PC-3 (cell line): ENCODE measurements at places on chromosomes 12 and 14. TPM values are rescaled to one million over a fixed set of nuclear protein-coding genes. Genes with fewer than 3 reads are reported as not detected.

DNA sequence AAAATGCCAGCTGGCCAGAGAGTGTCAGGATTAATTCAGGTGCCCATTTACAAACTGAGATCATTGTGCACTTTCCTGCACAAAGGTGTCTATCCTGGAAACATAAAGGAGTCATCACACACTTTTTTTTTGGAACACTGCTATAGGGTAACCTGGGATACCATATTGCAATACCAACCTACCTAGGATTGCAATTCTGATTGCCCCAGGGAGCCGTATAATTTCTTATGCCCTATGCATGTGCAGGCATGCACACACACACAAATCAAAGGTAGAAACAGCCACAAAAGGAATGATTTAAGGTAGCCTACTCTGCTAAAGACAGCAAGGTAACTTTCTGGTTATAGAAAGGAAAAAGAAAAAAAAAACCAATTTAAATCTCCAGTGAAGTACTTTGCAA lies 285.3 kb upstream of the KITLG start:
- no peak for DNase-seq

DNA sequence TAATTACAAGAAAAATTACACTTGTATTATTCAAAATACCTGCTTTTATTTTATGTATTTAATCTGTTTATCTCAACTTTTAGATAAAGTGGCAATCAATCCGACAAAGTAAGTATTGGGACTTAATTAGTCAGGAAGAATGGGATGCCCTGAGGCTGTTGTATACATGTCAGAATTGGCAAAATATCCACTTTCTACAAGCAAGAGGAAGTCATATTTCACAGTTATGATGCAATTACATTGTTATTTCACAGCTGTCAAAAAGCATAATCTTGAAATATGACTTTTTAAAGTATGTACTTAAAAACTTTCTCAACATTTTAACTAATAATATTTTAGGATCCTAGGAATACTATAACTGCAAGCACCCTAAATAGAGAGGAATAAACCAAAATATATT lies 357.1 kb upstream of the MGAT4C start:
- DNase-seq, result no peak

GRCh38 chr12:11875414-11875935 lies 195.3 kb upstream of the BCL2L14 start:
- peak; percentile 86 for DNase-seq

DNA sequence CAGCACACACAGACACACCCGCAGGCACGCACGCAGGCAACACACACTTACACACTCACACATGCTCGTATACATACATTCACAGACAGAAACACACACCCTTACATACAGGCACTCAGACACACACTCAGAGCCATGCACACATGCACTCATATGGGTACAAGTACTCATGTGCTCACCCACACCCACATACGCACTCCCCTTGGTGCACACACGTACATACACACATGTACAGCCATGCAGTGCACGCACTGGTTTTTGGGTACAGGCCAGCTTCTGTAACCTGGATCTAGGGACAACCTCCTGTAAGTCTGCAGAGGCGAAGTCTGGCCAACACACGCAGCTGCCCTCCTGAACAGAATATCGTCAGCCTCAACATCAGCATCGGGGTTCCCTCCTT lies 221.3 kb upstream of the RTL1 start:
- DNase-seq, result no peak

GRCh38 chr14:35632676-35633075 lies 98.7 kb downstream of the INSM2 start:
- DNase-seq, result no peak

GRCh38 chr12:11941606-11942337 lies 129.0 kb upstream of the BCL2L14 start:
- peak; percentile 92 for DNase-seq

DNA sequence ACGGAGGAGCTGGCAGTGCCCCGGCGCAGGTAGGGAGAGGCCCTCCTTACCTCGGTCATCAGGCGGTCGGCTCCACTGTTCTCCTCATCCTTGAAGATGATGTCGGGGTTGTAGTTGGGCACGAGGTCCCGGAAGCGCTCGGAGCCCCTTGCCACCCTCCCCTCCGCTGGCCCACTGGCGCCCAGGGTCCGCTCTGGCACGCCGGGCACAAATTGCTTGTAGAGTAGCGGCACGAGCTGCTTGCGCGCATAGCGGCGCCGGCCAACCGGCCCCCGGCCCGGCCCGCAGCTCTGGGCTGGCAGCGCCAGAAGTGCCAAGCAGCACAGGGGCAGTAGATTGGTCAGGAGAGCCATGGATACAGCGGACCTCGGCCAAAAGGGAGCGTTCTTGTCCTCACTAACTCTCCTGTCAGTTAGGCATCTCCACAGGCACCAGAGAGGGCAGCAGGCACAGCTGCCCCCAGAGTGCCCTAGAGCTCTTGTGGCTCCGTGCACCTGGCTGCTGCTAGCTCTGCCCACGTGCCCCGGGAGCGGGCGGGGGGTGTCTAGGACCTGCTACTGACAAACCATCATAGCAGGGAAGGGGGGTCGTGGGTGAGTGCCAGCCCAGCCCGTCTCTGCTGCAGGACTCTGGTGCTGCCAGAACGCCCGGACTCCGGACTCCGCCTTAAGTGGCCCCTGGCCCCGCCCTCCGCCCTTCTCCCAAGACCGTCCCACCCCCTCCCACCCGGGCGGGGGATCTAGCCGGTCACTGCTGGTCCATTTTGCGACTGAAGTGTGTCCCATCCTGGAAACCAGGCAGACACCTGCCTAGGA lies at the start of gene DHH:
Gene DHH (minus strand): TSS at position 642 of the 815 bp plus-strand sequence. CDS start 289 bp downstream, at position 353.
- DNase-seq, result peak; percentile 18

SOAT2 gene
- 0.07 and 0.86 TPM in 2 replicates for total RNA-seq

DNA sequence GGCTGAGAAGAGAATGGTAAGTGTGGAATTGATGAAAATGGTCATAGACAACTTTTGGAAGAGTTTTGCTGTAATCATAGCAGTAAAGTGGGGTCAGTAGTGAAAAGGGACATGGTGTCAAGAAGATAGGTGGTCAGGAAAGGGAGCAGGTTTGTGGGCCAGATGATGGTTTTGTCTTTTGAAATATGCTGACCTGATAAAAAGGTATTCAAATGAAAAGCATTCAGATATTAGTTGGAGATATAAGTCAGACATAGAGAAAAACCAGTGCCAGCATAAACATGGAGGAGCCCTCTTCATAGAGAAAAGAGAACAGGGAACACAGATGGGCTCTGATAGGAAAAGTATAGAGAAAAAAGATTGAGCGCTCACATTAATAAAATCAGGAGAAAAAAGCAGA lies 518.3 kb downstream of the NRXN3 start:
- no peak for DNase-seq

DBX2 gene
- total RNA-seq, result not detected in 2 replicates

GRCh38 chr14:100815478-100816285 lies 10.2 kb upstream of the MEG3 start:
- no peak for DNase-seq

GRCh38 chr12:84825149-84825548 lies 87.5 kb downstream of the SLC6A15 start:
- DNase-seq, result no peak

PTPRO gene
- total RNA-seq, result not detected in 2 replicates

DCN gene
- total RNA-seq, result not detected in 2 replicates

PRR4 gene
- 3.5 and 9.3 TPM in 2 replicates for total RNA-seq

DNA sequence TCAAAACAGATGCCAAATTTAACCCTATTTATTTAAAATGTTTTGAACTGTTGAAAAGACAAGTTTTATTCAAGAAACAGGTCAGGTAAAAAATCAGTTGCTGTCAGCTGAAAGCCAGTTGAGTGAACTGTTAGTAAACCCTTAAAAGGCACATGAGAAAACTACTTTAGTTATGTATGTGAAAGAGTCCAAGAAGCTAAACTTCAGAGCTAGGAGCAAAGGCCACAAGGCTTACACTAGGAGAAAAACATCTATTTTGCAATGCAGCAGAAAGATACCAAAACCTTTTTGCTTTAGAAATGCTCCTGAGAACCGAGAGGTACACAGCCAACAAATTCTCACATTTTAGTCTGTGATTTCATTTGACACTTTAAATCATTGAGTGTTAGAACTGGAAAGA lies 375.2 kb downstream of the FSCB start:
- no peak for DNase-seq

GRCh38 chr12:3527181-3527580 lies 36.2 kb downstream of the PRMT8 start:
- peak; percentile 87 for DNase-seq

HIP1R gene
- total RNA-seq, result 46.1 and 83.6 TPM in 2 replicates

GRCh38 chr12:93468008-93468371 lies 676 bp downstream of the MRPL42 start:
- DNase-seq, result no peak

GRCh38 chr14:104367866-104368750 lies 211.5 kb upstream of the C14orf180 start:
- no peak for DNase-seq

TBC1D30 gene
- 16.8 and 36.1 TPM in 2 replicates for total RNA-seq

C1S gene
- total RNA-seq, result 2.1 and 2.9 TPM in 2 replicates

CFAP73 gene
- total RNA-seq, result not detected in 2 replicates

LRCOL1 gene
- total RNA-seq, result not detected in 2 replicates

DNA sequence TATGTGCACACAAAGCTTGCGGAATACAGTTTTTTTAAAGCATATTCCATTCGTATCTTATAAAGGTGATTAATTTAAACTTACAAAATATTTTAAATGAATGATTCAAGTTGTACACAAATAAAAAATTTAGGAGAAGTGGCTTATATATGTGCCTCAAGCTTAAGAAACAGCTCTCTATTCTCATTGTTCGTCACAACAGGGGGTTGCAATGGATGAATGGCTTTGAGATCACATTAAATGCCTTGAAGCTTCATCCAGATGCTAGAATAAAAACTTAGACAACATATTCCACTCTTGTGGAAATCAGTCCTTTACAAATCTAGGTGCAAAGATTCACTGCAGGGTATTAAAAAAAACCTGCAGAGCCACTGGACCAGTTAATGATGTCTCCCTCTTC lies 303.9 kb upstream of the LRFN5 start:
- no peak for DNase-seq

- no peak for DNase-seq
These were observed 6.2 kb downstream of the ANKRD13A start for GRCh38 chr12:110005319-110005973.

SPX gene
- 0.87 TPM in 1 of 2 replicates, not detected in the other for total RNA-seq

- DNase-seq, result no peak
These were observed 40.8 kb downstream of the SPATA7 start for GRCh38 chr14:88426271-88426670.

DNA sequence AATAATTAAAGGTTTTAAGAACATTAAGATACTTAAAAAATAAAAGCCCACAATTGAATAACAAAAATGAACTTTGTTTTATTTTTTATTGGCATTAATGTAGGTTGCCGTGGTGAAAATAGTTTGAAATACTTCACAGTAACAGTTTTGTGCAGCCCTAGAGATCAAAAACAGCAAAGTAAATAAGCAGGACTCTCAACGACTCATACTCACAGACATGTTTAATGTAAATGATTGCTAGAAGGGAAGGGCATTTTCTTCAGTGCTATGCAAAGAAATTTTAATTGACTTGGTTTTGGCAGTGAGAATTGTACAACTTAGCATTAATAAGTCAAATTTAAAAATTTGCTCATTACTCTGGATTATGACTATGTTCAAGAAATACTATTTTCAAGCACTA lies 16.0 kb downstream of the TRMT5 start:
- DNase-seq, result peak; percentile 38

RNASE3 gene
- not detected in 2 replicates for total RNA-seq

STK38L gene
- total RNA-seq, result 19.4 and 32.3 TPM in 2 replicates

DNA sequence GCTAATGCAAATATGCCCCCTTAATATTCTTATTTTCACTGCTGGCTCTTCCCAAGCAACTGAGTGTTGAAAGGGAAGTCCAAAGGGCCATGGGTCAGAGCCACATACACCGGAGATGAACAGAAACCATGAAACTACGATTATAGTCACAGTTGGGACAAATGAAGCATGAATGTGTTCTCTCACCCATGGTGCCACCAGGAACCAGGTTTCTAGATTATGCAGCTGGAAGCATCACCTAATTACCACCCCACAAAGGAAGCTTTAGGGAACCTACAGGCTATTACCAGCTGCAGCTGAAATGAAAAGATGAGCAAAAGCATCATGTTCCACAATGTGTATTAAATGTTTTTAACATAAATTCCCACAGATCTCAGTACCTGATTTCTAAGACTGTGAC lies 15.4 kb downstream of the TMTC1 start:
- no peak for DNase-seq

GRCh38 chr14:98466807-98467206 lies 805.2 kb downstream of the BCL11B start:
- DNase-seq, result no peak

TGM1 gene
- 2.6 and 3.2 TPM in 2 replicates for total RNA-seq

DNA sequence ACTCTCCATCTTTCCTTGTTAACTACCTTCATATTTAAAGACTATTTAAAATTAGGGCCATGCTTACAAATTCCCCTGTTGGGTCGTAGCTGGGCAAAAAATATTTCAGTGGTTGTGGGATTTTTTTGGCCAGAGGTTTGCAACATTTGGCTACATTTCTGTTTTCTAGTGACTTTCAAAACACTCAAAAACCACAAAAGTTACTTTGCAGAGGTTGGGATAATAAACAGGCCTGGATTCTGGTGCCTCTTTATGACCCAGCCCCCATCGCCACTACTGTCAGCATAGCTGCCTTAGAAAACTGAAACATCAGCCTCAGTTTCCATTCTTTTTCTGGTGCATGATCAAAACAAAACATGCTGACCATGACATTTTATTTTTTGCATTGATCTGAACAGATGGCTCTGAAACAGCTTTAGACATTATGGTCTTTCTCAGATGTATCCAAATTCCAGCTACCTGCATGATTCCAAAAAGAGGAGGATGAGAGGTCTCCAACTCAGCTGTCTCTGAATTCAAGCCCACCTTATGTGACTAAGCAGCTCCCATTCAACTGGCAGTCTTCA lies 5.2 kb downstream of the DPF3 start:
- no peak for DNase-seq

VWF gene
- not detected in 2 replicates for total RNA-seq

CD163 gene
- total RNA-seq, result not detected in 2 replicates

- no peak for DNase-seq
These were observed 4.3 kb downstream of the MBIP start for GRCh38 chr14:36316131-36316530.

DNA sequence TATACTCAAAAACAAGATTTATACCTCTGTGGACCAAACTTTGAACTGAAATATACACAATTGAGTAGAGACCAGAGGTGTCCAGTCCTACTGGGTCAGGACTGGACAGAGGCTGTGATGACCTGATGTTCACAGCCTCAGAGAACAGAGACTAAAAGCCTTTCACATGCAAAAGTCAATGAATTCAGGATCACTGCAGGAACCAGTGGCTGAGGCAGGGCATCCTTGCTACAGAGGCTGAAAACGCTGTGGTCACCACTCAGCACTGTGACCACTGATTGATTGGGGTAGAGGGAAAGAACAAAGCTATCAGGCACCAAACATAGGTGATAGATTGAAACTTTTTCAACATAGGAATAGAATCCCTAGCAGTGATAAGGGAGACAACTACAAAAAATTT lies 25.1 kb downstream of the GRIP1 start:
- DNase-seq, result no peak

GRCh38 chr14:32136027-32136825 lies 59.1 kb downstream of the ARHGAP5 start:
- DNase-seq, result no peak
